ENCODE measurements at places on chromosomes 11 and 22.

DNA sequence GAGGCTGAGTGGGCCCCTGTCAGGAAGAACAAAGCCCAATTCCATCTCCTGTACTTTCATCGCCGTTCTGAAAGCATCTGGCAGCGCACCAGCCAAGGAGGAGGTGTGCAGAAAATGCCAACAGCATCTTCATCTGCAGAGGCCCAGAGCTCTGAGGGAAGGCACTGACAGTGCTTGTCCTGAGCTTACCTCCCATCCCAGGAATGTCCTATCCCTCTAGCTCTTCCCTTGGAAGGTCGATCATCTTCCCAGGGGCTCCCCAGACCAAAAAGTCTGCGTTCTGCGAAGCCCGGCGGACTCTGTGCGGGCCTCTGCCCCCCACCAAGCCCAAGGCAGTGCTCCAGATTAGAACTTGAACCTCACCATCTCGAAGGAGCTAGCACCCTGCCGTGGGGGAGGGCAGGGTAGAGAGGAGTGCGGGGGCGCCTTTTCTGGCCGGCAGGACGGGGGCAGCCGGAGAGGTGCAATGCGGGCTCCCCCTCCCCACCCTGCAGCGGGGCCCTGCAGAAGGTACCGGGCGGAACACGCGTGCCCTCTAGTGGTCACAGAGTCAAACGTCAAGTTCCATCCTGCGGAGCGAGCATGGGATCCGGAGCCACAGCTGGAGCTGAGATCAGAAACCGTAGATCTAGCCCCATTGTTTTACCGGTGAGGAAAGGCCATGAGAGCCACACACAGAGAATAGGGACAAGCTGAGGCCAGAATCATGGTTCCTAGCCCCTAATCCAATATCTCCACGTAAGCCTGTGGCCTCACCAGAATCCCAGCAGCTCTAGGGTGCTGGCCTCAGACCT, 5.0 kb downstream of the SCN2B start:
- peak; percentile 84 for DNase-seq

DNA sequence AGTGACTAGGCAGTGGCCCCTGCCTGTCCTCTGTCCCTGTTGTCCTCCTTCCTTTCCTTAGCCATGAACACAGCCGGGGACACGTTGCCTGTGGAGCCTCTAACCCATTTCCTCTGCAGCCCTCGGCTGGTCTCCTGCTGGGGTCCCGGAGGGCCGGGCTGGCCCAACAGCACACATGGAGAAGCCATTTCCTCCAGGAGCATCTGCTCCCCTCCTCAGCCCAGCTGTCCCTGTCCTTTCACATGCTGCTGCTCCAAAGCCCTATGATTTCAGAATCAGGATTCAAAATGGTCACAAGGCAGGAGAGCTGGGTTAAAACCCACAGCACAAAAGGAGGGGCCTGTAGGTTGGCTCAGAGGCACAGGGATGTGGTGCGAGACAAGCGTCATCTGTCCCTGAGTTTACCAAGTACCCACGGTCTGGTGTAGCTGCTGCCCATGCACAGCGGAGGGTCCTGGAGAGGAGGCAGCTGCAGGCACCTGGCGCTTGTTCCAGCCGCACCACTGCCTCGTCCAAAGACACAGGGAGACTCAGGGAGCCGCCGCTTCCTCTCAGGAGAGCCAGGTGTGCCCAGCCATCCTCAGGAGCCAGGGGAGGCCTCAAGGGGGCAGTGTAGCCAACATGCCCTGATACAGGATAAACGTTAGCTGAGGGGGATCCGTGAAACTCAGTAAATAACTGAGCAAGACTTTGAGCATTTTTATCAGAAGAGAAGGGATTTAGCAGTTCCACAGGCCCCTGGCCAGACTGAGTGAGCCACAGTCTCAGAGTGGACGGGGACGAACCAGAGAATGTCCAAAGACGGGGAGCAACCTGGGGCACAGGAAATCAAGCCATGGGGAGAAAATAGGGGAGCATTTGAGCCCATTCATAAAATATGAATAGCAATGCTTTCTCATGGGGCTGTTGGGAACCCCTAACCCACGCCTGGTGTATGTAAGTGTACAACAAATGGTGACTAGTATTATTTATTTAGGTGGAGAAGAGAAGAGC, 3.9 kb upstream of the VSIG10L2 start:
- peak; percentile 57 for DNase-seq

- DNase-seq, result no peak
Measured at GRCh38 chr11:2314525-2315394, 12.9 kb downstream of the TSPAN32 start.

DNA sequence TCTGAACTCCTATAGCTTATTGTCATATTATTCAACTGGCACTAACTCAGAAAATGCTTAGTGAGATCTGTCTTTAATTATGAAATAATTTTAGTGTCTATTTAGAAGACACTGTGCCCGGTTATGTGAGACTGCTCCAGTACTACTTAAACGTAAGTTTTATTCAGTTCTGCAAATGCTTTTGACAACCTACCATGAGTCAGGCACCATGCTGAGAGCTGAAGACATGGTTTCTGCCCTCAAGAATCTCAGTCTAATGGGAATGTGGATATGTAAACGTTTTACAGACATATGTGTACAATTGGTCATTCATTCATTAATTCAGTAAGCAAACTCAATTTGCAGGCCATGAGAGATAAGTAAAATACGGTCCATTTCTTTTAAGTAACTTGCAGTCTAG, 40.0 kb downstream of the DCUN1D5 start:
- DNase-seq, result no peak

GRCh38 chr11:8164746-8165145, 4.1 kb downstream of the RIC3 start:
- no peak for DNase-seq

DNA sequence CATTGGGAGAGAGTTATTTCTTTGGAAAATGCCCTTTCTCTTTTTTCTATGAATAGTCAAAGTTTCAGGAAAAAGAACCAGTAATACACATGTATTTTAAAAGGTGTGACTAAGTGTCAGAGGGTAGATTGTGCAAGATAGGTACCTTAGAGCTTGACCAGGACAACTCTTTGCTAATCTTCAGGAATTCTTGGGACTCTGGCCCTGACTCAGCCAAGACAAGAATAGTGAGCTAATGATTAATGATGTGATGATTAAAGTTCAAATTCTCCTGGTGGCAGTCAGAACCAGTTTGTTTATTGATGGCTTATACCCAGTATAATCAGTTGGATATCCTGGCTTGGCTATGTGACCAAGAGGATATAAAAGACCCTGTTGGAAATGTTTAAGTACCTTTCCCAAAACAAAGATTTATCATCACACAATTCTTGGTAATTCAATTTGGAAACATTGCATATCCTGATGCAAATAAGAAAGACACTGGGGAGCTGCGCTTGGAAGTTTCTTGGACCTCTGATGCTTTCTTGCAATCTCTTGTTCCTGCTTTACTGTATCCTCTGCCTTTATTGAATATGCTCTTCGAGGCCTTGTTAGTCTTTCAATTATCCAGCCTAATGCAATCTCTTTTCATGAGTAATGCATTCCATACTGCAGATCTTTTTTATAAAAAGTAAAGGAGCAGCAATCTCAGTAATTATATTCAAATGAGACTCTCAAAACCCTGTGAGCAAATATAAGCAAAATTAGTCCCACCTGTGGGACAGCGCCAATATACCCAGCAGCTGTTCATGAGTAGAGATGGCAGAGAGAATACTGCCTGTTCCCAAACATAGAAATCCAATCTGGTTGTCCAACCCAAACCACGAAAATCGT, 48.0 kb upstream of the CEP126 start:
- DNase-seq, result no peak

DNA sequence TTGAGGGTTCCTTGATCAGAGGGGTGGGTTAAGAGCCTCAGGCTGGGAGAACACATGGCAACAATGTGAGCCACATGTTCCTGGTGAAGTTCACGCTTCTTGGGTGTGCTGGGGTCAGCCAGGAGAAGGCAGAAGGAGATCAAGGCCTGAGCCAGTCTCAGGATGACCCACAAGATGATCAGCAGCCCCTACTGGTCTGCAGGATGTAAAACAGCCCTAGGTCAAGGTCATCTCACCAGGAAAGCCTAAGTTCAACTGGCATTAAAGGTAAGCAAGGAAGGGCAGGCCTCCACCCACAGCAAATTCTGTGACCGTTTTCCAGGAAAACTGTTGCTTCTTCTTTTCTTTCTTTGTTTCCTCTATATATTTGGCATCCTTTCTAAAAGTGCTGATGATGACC, 156.7 kb upstream of the KIRREL3 start:
- no peak for DNase-seq

DNA sequence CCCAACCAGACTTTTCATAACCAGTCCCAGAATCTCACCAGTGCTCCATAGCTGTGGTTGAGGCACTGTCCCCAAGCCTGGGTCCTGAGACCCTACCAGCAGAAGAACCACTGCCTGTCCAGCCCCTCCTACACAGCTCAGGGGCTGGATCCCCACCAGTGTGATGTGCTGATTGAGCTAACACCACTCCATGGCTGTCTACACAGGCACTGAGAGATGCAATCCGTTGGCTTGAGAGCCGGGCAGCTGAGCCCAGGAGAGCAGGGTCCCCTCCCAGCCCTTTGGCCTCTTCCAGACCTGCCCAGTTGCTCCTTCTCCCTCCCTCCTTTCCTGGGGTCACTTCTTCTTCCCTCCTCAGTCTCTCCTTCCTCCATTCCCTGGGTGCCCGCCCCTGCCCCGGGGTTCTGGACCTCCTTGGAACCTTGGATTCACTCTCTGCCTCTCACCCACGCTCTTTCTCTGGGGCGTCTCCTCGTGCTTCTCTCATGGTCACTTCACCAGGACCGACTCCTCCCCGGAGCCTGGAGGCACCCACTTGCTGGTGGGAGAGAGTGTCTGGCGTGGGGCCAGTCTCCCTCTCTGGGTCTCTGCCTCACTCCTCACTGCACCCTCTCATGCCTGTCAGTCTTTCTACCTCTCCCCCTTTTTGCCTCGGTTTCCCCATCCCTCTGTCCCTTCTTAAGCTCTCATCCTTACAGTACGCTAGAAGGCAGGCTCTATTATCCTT, 706 bp upstream of the SCYL1 start:
- no peak for DNase-seq

DNA sequence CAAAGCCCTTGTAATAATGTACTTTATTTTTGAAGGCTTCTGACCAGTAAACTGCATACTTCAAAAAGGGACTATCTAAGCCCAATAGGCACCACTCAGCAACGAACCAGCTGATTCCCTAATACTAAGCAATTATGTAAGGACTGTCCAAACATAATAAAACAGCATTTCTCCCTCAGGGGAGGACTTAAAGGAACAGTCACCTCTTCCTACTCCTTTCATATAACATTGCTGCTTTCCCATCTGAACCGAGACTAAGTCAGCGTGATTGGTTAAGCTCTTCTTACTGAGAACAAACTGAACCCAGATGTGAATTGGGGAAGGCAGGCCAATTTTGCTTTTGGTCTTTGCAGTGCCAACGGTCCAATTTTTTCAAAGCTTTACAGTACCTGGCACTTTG, 420.0 kb downstream of the METTL15 start:
- no peak for DNase-seq

DNA sequence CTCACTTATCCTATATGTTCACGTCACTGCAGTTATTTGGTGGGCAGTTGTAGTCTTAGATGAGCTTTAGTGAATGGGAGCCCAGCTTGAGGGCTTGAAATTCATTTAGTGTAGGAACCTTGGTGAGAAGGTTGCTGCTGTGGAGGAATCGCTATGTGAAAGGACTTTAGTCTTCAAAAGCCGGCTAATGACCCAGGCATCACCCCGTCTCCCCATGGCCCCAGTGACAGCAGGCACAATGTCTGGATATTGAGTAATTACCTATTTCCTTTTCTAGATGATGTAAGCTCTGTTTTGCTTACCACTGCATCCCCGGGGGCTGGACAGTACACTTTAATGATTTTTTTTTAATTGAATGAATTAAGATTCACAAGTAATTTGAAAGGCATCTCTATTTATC, 283.2 kb downstream of the ST3GAL4 start:
- DNase-seq, result no peak

GRCh38 chr11:27830206-27830605, 130.0 kb upstream of the BDNF start:
- no peak for DNase-seq

DNA sequence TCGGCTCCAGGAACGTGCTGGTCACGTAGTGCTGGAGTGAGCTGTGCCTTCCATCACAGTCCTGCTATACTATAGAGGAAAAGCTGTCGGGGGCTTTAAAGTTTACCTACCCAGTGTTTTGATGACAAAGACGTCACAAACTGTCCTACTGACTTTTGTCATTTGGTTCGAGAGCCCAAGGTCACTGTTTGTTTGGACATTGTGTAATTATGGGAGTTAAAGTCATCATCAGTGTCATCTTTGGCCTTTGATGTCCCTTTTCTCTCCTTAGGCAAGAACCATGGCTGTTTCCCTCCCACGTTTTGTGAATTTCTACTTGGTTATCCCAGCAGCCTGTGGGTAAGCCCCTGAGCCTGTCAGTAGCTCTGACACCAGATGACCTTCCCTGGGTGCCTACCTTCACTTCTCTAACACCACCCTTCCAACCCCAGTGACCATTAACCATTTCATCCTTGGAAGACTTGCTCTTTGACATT, 59.3 kb downstream of the SLC1A2 start:
- no peak for DNase-seq

GRCh38 chr22:32557444-32557843, 82.8 kb downstream of the FBXO7 start:
- DNase-seq, result no peak

- DNase-seq, result peak; percentile 70
Measured at GRCh38 chr11:62546244-62546928, at the start of gene AHNAK. Gene AHNAK (minus strand): TSS chr11:62546806. CDS start chr11:62536098, 10,708 bp downstream.

- DNase-seq, result no peak
Measured at GRCh38 chr11:7208391-7208790, 43.3 kb upstream of the SYT9 start.

- DNase-seq, result no peak
Measured at GRCh38 chr11:71244116-71244810, 8.1 kb downstream of the SHANK2 start.

DNA sequence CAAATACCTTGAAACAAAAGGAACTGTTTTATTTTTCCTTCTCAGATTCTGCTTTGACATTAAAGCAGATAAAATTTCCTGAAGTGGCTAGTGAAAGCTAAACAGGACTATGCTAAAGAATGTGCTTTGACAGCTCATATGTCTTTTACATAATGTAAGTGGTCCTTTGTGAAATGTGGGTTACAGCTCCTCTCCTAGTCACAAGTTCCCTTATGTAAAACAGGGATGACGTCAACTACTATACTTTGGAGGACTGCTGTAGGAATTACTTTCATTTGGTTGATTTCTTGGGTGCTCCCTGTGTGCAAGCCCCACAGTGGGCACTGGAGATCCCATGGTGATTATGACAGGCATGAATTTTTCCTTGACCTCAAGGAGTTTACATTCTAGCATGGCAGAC, 216.6 kb upstream of the NARS2 start:
- no peak for DNase-seq

- DNase-seq, result no peak
Measured at GRCh38 chr22:37824674-37825641, 1.8 kb downstream of the GALR3 start.

DNA sequence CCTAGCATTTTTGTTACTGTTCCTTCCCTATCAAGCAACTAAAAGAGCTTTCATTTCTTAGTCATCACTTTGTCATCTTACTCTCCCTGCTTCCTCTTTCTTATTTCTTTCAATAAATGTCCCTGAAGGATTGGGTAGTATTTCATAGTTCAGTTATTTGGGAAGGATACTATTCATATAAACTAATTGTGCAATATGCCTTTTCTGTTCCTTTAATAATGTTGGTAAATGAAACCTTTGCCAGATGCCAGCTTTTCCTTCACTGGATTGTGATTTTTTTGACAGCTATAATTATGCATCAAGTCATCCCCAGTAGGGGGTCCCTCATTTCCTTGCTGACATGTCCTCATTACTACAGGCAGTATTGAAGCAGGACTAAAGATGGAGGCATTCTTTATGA, 101.7 kb downstream of the ATM start:
- DNase-seq, result no peak

- DNase-seq, result peak; percentile 90
Measured at GRCh38 chr22:37484480-37485394, 1.4 kb downstream of the MFNG start.

- no peak for DNase-seq
Measured at GRCh38 chr11:45622283-45622682, 43.1 kb downstream of the CHST1 start.
